ENCODE measurements at places on chromosomes 6 and 20.

- DNase-seq = no peak
Observed at GRCh38 chr6:90938122-90938521, 351.2 kb upstream of the MAP3K7 start.

DNA sequence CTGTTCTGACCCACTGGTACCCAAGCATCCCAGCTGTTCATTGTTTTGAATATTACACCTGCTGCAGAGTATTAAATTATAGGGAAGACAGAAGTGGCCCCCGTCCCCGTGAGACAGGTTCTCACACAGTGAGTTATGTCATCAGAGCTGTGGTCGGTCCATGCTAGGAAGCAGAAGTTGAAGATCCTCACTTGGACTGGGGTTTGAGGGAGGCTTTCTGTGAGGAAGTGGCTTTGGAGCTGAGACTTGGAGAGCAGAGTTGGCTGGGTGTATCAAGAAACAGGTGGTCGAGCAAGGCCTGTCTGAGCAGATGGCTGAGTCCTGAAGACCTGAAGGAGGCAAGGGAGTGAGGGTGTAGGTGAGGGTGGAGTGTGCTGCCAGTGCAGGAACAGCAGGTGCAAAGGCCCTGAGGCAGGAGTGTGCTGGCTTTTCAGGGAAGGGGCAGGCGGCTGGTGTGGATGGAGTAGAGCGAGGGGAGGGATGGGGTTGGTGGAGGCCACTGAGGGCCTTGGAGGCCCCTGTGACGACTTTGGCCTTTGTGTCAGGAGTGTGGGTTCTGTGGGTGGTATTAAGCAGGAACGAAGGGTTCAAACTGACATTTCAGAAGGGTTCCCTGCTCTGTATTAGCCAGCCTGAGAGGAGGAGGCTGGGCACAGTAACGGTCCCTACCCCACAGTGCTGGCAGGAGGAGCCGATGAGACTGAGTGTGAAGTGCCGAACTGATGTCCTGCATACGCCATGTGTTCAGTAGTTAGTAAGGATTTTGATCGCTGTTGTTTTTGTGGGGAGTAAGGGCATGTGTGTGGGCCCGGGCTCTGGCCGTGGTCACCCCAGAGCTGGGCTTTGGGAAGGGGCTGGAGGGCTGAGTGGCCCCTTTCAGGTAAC, 11.8 kb downstream of the SRC start:
- DNase-seq = no peak

DNA sequence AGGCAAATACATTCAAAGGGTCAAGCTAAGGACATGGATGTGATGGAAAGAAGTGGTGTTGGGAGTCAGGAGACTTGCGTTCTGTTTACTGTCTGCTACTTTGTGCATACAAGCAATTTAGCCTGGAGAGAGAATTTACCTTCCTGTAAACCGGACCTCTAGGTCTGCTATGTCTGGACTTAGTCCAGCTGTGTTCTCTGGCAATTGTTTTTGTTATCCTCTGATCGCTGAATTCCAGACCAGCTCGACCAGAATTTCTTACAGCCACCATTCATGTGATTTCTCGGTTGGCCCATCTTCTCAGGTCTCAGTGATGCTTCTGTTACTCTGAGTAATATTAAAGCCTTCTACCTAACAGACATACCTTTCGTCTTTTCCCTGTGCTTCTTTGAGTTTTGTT, 75.2 kb downstream of the LRRC1 start:
- no peak for DNase-seq

DNA sequence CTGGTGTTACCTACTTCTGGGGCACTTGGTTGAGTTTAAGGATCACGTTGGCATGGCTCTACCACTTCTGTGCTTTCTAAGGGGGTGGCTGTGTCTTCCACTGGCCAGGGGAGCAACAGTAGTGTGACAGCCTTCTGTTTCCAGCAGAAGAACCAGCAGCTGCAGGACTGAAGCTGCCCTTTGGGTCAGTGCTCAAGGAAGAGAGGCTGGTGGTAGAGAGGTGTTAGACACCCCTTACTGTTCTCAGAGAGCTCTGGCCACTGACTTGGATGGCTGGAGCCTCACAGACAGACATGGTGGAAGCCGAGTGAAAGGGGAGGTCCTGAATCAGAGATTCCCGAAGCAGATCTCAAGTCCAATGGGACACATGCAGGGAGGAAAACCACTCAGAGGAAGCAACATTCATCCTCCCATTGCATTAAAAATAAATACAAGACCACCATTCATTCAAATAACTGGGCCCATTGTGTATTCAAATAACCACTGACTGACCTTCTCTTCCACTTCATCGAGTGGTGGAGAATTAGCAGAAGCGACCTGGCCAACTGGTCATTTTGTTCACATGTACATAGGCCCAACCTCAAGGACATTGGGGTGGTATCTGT, 106.7 kb downstream of the MYLK4 start:
- DNase-seq = no peak

DNA sequence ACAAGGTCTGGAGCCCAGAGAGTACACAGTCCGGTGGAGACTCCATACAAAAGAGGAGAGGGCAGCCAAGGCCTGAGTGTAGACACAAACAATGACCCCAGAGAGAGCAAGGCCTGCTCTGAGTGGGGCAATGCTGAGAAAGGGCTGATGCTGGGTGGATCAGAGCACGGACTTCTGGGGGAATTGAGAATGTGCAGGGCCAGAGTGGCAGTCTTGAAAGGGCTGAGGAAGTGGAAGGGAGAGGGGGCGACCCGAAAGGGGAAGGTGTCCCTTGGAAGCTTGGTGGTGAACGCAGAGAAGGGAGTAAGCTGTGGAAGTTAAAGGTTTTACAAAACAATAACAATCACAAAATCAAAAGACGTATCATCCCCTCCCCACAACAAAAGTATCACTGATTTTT, 12.0 kb upstream of the GRM4 start:
- DNase-seq = no peak

DNA sequence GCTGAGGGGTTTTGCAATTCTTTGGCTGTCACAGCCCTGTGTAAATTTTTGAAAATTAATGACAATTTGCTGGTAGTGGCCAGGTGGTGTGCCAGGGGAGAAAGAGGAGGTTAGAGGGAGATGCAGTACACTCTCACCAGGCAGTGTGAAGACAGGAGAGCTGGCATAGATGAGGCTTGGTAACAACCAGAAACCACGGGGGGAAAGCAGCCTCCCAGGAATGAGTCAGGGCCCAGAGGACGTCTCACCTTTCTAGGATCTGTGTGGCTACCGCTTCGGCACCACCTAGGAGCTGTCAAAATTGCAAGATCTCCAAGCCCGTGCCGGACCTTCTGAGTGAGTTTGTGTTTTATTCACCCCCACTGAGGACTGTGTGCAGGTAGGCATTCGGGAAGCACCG, 171.4 kb downstream of the PACRG start:
- no peak for DNase-seq

- DNase-seq = no peak
Observed at GRCh38 chr6:11486051-11486450, 51.5 kb upstream of the TMEM170B start.

All from NCI-H2227 treated with DMSO at 0.1 percent for 48 hours (cell line).